ENCODE measurements at places on chromosomes 12 and 14.

GRCh38 chr14:91884664-91885063 lies 17.3 kb upstream of the TC2N start:
- DNase-seq, result no peak

DNA sequence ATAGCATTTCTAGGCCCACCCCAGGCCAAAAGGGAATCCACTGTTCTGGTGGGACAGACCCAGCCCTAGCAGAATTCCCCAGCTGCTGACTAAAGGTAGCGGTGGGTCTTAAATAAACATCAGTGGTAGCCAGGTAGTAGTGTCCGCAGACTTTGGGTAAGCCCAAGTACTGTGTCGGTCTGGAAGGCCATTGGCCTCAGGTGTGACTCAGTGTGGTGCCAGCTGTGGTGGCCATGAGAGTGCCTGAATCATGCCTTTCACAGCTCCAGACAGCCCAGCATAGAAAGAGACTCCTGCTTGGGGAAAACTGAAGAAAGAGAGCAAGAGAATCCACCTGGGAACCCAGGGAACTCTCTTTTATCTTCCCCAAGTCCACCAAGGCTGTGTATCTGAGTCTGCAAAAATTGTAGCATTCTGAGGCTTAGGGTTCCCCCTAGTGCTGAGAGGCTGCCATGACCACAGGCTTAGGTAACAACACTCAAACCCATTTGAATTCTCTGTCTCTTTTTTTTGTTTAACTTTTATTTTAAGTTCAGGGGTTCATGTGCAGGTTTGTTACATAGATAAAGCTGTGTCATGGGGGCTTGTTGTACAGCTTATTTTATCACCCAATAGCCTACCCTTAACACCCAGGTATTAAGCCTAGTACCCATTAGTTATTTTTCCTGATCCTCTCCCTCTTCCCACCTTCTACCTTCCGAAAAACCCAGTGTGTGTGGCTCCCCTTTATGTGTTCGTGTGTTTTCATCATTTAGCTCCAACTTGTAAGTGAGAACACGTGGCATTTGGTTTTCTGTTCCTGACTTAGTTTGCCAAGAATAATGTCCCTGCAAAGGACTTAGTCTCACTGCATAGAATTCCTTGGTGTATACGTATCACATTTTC lies 16.7 kb upstream of the CD163L1 start:
- DNase-seq, result peak; percentile 47

DNA sequence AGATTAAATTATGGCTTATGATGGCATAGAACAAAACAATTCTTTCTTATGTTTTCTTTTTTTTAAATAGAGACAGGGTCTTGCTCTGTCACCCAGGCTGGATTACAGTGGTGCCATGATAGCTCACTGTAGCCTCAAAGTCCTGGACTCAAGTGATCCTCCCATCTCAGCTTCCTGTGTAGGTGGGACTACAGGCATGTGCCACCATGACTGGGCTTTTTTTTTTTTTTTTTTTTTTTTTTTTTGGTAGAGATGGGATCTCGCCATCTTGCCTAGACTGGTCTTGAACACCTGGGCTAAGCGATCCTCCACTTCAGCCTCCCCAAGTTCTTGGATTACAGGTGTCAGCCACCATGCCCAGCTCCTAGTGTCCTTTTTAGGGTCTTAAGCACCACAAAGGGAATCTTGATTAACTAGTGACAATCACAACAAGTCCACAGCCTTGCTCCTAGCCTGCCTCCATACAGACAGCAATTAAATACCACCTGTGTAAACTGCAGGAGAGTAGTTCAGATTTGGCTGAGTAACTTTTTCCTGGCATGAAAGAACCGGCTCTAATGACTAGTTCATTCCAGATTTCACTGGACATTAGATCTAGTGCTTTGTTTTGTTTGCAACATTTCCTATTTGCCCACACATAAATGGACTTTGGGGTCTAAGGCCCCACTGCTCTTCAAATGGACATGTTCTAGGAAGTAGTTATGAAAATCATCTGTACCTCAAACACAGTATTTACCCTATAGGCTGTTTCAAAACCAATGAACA lies 61.6 kb downstream of the SH2B3 start:
- DNase-seq, result no peak

GRCh38 chr14:56412468-56413434 lies 166.8 kb upstream of the TMEM260 start:
- no peak for DNase-seq

- no peak for DNase-seq
These were observed 10.1 kb upstream of the TC2N start for GRCh38 chr14:91877376-91877915.

GRCh38 chr12:65640489-65640901 lies 183.8 kb upstream of the HMGA2 start:
- DNase-seq, result no peak

DNA sequence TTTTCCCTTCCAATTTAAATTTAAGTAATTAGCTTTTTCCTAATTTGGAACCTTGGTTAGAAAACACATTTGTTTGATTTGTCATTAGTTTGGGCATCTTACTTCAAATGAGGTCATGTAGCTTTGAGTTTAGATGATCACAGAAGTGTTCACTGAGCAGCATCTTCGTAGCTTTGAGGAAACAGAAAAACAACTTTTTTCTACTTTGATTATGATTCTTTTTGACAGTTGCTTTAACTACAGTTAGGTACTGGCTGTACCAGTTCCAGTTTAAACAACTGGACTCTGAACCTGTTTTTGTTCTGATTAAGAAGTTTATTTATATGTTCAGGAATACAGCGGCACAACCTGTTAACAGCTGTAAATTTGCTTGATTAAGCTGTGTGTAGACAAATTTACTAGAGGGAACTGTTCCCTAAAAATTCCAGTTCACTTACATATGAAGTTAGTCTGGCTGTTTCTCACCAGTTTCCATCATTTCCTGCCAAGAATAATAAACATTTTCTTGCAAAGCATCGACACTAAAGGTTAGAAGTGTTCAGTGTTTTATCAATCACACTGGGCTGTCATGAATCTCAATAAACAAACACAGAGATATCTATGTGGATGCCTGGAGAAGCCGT lies 191.9 kb downstream of the RAD51B start:
- no peak for DNase-seq

DNA sequence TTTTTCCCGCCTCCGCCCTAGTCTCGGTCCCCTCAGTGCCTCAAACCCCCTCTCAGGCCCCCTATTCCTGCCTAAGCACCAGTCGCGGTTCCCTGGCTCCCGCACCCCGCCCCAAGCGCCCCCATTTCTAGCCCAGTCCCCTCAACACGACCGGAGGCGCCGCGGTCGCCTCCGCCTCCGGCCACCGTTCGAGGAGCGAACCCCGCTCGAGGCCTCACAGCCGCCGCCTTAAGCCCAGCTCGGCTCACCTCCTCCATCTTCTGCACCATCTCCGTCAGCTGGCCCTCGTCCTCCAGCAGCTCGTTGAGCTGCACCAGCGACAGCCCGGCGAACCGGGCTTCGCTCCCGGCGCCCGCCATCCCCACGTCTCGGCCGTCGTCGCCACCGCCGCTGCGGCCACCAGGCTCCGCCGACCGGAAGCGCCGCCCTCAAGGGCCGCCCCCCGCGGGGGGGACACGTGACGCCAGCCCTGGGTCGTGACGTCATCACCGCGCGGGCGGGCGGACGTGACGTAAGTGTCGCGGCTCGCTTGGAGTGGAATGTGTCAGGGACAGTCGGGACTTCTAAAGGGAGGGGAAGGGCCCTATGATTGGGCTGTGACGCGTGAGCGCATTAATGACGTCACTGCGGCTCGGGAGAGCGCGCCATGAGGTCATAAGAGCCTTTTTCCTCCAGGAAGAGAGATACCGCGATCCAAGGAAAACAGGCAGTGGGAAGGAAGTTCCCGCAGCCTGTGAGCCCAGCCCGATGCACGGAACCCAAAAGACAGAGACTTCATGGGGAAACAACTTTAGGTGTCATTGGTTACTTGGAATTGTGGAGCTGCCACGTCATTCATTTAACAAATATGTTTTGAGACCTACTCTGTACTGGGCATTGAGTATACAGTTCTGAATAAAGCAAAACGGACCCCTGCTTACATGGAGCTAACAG lies at the start of gene VPS37B:
VPS37B (minus strand) TSS at position 421 of the 933 bp plus-strand sequence; CDS start at position 359, 62 bp downstream.
- DNase-seq, result peak; percentile 83

DNA sequence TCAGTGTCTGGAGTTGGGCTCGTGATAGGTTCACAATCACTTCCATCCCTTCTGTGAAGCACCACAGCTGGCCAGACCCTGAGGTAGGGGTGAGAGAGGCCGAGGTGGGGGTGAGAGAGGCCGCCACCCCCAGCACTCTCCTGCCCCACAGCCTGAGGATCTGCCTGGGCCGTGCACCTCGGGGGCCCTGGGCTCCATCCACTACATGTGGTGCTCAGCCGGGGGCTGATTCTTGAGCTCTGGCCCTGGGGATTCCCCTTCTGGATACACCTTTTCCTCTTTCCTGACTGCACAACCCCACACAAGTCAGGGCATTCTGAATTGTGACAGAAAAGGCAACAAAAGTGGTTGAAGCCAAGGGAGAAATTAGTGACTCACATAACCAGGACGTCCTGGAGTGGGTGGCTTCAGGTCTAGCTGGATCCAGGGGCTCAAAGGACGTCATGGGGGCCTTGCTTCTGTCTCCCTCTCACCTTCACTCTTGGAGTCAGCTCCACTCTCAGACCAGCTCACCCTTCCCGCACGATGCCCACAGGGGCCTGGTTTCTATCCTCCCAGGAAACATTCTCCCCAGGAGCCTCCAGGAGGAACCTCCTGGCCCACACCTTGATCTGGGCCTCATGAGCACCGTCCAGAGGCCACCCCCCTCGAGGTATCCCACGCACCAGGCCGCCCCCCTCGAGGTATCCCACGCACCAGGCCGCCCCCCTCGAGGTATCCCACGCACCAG lies 12.1 kb upstream of the FBRSL1 start:
- DNase-seq, result no peak

GRCh38 chr12:49505672-49506071 lies 33.2 kb upstream of the KCNH3 start:
- DNase-seq, result no peak

DNA sequence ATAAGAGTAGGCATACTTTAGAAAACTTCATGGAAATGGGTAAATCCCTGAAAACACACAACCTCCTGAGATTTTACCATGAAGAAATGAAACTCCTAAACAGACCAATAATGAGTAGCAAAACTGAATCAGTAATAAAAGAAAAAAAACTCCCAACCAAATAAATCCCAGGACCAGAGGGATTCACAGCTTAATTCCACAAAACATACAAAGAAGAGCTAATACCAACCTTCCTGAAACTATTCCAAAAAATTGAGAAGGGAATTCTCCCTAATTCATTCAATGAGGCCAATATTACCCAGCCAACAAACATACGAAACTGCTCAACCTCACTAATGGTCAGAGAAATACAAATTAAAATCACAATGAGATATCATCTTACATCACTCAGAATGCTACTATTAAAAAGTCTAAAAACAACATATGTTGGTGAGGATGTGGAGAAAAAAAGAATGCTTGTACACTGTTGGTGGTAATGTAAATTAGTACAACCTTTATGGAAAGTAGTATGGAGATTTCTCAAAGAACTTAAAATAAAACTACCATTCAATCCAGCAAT lies 97.3 kb upstream of the ST8SIA1 start:
- no peak for DNase-seq

DNA sequence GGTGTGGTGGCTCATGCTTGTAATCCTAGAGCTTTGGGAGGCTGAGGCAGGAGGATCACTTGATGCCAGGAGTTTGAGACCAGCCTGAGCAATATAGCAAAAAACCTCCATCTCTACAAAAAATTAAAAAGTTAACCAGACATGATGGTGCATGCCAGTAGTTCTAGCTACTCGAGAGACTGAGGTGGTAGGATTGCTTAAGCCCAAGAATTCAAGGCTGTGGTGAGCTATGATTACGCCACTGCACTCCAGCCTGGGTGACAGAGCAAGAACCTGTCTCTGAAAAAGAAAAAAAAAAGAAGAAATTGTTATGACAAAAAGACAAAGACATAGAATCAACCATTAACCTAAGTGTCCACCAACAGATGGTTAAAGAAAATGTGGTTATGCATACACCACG lies 2.1 kb upstream of the ATP23 start:
- no peak for DNase-seq
